ENCODE measurements at places on chromosomes 16 and 17. TPM values are rescaled to one million over a fixed set of nuclear protein-coding genes. Genes with fewer than 3 reads are reported as not detected.

Gene TBC1D3I
- 0.62 TPM for total RNA-seq

Gene RRAD
- total RNA-seq: 0.94 TPM

Gene ZFHX3
- 2.3 TPM for total RNA-seq

Gene MON1B
- 8.3 TPM for total RNA-seq

Gene FBXW10B
- 1.1 TPM for total RNA-seq

Gene G6PC1
- not detected for total RNA-seq

Gene MYH1
- not detected for total RNA-seq

Gene KRTAP9-4
- total RNA-seq: not detected

Gene CPHXL2
- not detected for total RNA-seq

Gene KRTAP4-4
- not detected for total RNA-seq

Gene FADS6
- total RNA-seq: 0.16 TPM

Gene NXPH3
- 17.9 TPM for total RNA-seq

GRCh38 chr16:67731753-67732095 is 12.6 kb upstream of the GFOD2 start:
- no peak for DNase-seq

DNA sequence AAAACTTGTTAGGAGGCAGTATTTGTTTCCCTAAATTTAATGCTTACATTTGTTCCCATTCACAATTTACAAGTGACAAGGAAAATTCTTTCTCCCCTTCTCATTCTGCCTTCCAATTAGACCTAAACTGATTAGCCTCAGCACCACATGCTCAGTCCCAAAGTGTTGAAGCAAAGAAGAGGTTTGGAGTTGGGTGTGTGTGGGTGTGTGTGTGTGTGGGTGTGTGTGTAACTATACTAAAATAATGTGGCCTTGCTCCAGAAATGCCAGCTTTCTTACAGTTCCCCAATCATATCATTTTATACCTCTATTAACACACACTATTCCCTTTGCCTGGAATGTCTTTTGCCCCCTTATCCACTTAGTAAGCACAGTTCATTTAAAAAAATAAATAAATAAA is 6.9 kb upstream of the UTP6 start:
- DNase-seq: no peak

DNA sequence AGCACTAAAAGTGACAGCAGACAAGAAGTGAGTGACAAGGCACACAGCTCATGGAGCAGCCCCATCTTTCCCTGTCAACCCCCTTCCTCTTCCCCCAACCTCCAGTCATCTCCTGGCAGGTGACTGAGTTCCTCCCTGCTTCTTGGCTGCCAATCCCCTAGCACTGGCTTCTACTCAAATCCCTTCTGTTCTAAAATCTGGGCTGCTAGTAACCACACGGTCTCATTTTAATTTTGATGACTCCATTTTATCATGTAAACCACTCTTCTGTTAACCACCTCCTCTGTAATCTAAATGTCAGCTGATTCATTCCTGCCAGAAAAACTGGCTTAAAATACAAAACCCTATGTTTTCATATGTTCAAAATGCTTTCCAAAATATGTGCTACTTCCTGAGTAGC is 419.8 kb upstream of the MON1B start:
- DNase-seq: no peak

DNA sequence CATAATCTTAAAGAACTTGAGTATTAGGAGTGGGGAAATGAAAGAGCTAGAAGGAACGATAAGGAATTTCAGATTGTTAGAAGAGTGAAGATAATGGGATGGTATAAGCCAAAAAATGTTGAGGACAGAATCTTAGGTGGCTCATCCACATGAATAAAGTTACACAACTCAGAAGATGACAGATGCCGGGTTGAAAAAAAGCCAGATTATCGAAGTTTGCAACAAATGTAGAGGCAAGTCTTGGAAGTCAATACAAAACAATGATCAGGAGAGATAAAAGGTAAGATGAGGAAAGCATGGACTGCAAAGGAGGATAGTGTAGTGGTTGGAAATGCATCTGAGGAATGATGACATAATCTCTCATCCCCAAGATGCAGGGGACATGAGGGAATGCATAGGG is 45.1 kb upstream of the TAOK1 start:
- DNase-seq: no peak

DNA sequence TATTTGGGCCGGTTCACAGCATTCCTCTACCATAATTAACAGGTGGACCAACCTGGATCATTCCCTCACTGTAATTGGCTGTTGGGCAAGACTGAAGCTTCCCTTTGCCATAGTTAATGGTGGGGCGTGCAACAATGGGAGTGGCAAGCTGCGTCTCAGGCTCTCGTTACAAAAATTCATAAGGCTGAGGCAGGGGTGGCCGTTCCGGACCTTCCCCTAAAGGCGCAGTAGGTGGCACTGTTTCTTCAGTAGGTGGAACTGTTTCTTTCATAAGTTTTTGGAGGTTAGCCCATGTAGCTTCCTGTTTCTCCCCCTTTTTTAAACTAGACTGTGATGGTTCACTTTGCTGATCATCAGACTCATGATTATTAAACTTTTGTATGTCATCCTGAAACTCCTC is 17.0 kb upstream of the TMC5 start:
- DNase-seq: no peak

DNA sequence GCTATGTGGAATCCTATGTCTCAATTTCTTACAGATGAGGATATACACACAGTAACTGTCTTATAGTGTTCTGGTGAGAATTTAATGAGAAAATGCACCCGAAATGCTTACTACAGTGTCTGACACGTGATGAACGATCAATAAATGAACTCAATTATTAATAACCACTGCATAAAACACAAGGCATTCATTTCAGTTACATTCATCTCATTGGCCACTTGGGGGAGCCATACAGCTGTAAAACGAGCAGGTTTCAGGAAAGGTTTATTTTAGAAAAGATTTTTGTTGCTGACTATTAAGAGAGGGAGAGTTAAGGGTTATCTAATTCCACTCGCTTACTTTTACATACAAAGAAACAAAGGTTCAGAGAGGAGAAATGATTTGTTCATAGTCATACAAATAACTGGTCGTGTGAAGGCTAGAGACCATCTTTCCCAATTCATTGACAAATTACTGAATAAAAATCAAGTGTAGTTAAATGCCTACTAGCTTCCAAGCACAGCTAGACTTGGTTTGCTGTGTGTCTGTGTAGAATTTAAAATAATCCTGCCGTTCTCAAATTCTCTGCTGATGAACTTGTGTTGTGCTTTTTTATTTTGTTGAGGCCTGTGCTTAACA is 160.1 kb downstream of the MAP2K4 start:
- DNase-seq: no peak

DNA sequence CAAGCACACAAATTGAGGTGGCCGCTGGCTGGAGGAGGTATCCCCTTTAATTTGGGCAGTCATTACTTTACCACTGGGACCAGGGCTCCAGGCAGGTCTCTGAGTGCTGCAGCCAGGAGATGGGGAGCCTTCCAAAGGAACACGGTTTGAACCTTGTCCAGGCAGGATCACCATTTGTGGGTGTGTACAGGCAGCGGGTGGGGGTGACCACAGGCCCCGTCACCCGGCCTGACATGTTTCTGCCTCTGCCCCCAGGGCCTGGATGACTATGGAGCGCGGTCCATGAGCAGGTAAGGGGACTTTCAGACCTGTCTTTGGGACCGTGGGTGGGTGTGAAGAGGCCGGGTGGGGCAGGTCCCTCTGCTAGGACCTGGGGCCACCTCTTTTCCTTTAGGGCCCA is 57.1 kb upstream of the PVALEF start:
- no peak for DNase-seq

GRCh38 chr17:81097134-81097942 is 62.4 kb downstream of the BAIAP2 start:
- DNase-seq: peak; percentile 61

GRCh38 chr16:12802661-12803060 is 1.0 kb downstream of the CPPED1 start:
- no peak for DNase-seq

- peak; percentile 10 for DNase-seq
Observed at GRCh38 chr16:10752843-10753523, 9.3 kb downstream of the NUBP1 start.

DNA sequence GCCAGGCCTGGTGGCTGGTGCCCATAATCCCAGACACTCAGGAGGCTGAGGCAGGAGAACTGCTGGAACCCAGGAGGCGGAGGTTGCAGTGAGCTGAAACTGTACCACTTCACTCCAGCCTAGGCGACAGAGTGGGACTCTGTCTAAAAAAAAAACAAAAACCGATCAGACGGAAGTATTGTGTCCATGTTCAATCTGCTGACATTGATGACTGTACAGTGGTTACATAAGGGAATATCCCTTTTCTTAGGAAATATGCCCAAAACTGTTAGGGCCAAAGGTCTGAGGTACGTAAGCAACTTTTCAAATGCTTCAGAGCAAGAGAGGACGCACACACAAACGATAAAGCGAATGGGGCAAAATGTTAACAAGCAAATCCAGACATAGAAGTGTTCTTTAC is 69.8 kb upstream of the DNAH17 start:
- DNase-seq: no peak

- no peak for DNase-seq
Observed at GRCh38 chr17:76243826-76244679, 3.8 kb upstream of the RNF157 start.

DNA sequence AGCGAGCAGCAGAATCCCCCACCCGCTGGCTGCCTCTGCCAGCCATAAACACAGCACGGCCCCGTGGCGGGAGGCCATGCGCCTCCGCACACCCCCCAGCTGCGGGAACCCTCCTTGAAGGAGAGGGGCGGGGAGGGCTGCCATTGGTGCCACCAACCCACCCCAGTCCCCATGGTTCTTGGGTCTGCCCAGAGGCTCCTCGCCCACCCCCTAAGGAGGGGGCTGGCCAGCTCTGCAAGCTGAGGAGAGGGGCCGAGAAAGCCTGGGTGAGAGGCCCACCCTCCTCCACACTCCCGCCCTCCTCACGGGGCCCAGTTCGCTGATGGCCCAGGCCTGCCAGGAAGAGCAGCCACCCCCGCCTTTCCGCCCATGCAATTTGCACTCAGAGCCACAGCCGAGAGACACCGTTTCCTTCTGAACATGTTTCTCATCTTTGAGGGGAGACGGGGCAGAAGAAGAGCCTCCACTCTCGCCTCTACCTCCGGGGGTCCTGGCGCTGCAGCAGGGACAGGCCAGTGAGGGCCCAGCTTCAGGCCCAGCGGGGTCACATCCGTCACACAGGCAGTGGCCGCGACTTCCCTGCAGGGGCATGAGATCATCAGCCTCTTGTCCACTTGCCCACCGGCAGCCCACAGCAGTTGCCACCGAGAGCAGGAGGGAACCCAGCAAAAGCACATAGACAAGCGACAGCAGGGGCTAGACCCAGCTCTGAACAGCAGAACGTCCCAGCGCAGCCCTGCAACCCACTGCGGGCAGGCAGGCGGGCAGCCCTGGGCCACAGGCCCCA is 23.0 kb downstream of the KATNB1 start:
- no peak for DNase-seq

DNA sequence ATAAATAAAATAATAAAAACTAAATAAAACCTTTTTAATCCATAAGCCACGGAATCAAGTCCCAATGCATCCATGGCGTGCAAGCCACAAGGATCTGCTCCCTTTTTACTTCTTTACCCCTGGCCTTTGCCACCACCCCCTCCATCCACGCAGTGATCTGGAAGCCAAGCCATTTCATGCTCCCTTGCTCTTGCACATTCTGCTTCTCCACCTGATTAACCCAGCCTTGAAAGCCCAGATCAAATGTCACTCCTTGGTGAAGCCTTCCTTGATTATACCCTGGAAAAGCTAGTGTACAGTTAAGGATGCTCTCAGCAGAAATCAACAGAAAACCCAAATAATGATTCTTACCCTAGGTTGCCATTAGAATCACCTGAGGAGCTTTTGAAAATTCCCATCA is 9.9 kb downstream of the LRRC3C start:
- DNase-seq: no peak

- DNase-seq: no peak
Observed at GRCh38 chr17:38943607-38944006, 18.2 kb downstream of the LASP1NB start.

GRCh38 chr17:47197821-47198220 is 8.7 kb upstream of the CDC27 start:
- no peak for DNase-seq

DNA sequence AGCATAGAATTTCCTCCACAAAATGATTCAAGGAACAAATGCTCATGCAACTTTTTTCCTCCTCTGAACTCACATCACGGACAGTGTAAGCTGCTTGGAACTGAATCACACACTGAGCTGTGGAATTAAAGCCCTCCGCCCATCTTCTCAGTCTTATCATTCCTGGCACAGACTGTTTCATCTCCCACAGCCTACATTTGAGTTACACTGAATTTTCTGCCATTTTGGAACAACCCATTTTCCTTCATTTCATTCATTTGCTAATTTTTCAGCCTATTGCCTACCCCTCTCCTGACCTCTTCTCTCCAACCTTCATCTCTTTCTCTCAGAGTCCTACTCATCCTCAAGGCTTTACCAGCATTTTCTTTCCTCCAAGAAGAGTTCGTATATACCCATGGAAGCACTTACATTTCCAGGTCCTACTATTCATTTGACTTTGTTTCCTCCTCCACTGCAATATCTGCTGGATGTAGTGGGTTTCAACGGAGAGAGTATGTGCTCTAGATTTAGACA is 39.1 kb upstream of the TOM1L1 start:
- DNase-seq: no peak
